ENCODE measurements at places on chromosomes 3 and 15. TPM values are rescaled to one million over a fixed set of nuclear protein-coding genes. Genes with fewer than 3 reads are reported as not detected.

SMAD6 gene
- total RNA-seq = 2.6 TPM

- DNase-seq = no peak
- no peak overlapping the region for H3K4me3 ChIP-seq
- no peaks in the 10 kb centered on the region for H3K36me3 ChIP-seq
- H3K27ac ChIP-seq = no peak overlapping the region
- H3K27me3 ChIP-seq = peaks cover 7% of the 10 kb centered on the region
- H3K4me1 ChIP-seq = no peaks in the 10 kb centered on the region
Observed at GRCh38 chr15:31245756-31246155, 80.9 kb upstream of the KLF13 start.

DNA sequence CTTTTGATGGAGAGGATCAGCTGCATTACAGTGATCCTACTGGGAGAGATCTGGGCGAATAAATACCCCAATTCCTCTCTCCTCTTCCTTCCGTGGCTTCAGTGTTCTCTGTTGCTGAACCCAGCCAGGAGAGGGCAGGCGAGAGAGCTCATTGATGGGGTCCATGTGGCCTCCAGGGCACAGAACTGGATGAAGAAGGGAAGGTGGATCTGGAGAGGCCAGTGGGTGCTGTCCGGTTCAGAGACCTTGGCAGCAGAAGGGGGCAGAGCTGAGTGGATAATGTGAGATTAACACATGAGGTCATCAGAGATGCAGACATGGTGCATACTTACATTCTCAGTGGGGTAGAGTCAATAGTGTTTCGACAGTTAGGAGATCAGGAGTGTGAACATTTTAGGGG lies 193.6 kb downstream of the CLSTN2 start:
- H3K27me3 ChIP-seq = no peaks in the 10 kb centered on the region
- no peak overlapping the region for H3K27ac ChIP-seq
- no peaks in the 10 kb centered on the region for H3K4me1 ChIP-seq
- H3K36me3 ChIP-seq = no peaks in the 10 kb centered on the region
- no peak overlapping the region for H3K4me3 ChIP-seq
- peak; percentile 25 for DNase-seq

GRCh38 chr15:100686725-100687473 lies 84.5 kb downstream of the ASB7 start:
- no peak overlapping the region for H3K4me3 ChIP-seq
- H3K4me1 ChIP-seq = no peaks in the 10 kb centered on the region
- peaks cover 4% of the 10 kb centered on the region for H3K27me3 ChIP-seq
- H3K36me3 ChIP-seq = no peaks in the 10 kb centered on the region
- no peak for DNase-seq

ADAMTS9 gene
- total RNA-seq = not detected

DNA sequence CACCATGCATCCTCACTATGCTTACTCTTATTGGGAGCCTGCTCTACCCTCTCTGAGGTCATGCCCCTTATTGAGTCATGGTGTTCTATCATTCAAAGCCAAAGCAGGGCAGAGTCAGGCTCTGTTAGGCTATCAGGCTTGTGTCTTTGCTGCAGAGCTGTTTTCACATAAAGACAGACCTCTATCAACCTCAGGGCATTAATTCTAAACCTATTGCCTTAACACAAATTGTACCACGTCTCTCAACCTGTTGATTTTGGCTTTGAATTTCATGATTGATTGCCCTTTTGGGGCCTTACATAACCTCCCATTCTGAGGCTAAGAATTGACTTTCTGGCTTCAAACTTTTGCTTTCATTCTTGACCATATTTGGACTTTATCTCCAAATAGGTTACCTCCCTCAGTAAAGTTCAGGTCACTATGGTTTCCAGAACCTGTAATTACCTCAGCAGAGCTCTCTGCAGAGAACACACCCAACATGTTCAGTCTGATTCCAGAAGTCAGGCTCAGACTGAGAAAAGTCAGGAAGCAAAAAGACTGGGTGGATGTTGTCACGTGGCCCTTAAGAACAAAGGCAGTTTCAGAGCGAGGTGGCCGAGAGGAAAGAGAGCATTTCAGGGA lies 221.4 kb upstream of the NANOGP8 start:
- peaks cover 8% of the 10 kb centered on the region for H3K4me1 ChIP-seq
- no peak overlapping the region for H3K4me3 ChIP-seq
- no peak overlapping the region for H3K27ac ChIP-seq
- no peaks in the 10 kb centered on the region for H3K36me3 ChIP-seq

TEX55 gene
- total RNA-seq = not detected

DNA sequence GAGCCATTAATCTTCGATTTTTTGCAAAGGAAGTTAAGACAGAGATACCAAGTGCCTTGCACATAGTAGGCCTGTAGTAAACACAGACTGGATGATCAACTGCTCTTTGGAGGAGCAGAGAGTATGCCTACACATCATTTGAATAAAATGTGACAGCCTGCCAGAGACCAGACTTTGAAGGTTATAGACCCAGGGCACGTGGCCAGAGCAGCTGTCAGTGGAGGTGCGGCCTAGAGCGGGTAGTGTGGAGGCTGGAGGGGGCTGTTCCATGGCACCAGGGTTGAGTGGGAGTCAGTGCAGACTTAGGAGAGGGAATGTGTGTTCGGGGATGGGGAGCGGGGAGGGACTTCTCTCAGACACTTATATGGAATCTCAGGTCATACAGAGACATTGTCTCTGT lies 80.8 kb downstream of the SMAD3 start:
- H3K4me3 ChIP-seq = peak overlapping the region; percentile 35
- no peaks in the 10 kb centered on the region for H3K27me3 ChIP-seq
- DNase-seq = peak; percentile 68
- H3K27ac ChIP-seq = peak overlapping the region; percentile 76
- peaks cover 90% of the 10 kb centered on the region for H3K4me1 ChIP-seq
